CD4-positive, alpha-beta T cell (primary cell): ENCODE measurements at places on chromosomes 4 and X.

DNA sequence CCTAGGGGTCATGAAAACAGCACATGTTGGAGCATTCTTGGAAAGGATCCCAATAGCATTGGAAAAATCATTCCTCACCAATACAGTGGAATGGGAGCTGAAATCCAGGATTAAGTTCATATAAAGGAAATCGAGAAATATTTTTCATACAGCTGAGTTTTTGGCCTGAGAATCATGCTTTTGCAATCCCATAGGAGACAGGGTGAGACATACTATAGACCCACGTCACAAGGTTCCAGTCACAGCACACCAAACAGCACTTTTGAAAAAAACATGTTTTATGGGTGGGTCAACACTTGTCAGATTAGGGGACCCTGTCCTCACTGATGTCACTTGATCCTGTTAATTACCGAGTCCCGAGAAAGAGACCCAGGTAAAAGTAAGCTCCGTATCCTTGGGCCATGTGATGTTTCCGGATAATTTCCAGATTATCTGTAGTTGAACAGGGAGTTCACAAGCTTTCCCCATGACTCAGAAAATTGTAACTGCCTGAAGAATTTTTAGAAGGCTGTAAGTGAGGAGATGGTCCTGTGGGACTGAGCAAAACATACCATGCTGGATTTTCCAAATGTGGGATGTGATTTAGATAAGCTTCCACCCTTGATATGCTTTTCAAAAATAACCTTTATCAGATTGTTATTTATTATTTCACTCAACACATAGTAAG lies 80.9 kb upstream of the TLR3 start:
- DNase-seq: no peak

DNA sequence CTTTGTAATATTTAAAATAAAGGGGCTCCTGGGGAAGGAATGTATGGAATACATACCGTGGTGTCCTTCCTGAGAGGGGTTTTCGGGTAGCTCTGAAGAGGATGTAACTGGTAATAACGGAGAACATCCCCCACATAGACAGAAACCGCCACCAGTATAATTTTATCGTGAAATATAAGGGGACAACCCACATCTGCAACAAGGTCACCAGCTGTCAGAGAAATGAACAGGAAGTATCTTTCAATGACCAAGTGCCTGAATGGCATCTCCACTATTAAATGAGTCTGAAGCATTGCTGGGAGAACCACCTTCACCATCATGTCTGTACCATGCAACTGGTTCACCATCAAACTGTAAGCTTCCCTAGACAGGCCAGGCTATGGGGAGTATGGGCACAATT lies 31.7 kb downstream of the RNF175 start:
- DNase-seq: no peak

- DNase-seq: no peak
Measured at GRCh38 chr4:123950530-123950929, 553.9 kb downstream of the SPRY1 start.

DNA sequence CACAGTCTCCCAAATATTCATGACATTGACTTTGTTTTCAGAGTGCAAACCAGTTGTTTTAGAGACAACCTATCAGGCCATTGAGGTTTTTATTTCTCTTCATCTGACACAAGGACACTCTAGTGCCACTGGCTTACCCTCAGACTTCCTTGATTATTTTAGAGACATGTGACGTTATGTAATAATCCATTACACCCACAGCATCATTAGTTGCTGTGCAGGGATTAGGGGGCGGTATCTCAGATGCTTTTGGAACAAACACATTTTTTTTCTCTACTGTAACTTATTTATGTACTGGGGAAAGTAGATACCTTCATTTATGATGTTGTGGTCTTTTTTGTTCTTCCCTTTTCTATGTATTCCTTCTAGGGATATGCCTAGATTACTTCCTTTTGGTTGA lies 2293.1 kb downstream of the PCDH7 start:
- DNase-seq: no peak

- no peak for DNase-seq
Measured at GRCh38 chr4:164193676-164194075, 560.3 kb upstream of the SMIM31 start.

DNA sequence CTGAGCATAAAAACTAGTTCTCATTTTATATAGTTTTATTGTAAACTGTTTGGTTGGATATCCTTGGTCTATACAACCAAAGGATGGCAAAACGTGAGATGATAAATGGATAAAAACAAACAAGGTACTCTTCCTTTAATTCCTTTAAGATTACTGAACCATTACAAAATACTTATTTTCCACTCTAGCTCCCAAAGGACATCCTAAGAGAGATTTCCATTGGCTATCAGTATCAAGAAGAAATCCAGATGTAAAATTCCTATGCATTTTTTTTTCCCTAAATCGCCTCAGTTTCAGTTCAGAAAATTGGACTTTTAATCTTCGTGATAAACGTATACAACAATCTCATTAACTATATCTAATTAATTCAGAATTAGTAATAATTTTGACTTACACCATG lies 2.3 kb downstream of the FBXL5 start:
- DNase-seq: no peak

DNA sequence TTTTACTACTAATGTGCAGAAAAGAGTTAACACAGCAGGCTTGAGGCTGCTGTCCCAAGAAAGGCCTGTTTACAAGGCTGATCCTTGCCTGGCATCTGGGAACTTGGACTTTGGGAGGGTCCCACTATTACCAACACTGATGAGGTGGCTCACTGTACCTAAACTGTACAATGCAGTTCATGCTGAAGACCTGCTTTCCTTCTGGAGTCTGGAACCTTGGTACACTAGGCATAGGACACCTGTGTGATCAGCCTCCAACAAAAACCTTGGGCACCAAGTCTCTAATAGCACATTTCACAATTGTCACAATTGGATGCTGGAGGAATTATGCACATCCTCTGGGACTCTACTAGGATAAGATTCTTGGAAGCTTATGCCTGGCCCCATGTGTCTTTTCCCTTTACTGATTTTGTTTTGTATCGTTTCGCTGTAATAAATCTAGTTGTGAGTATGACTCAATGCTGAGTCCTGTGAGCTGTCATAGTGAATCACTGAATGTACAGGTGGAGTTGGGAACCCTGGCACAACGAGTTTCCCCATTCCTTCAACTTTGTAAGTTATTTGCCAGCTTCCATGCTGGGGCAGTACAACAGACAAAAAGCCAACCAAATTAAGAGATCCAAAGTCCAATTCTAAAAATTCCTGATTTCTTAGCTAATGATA lies 45.9 kb downstream of the TEC start:
- DNase-seq: no peak

- no peak for DNase-seq
Measured at GRCh38 chr4:79042079-79042674, 102.9 kb upstream of the PAQR3 start.

DNA sequence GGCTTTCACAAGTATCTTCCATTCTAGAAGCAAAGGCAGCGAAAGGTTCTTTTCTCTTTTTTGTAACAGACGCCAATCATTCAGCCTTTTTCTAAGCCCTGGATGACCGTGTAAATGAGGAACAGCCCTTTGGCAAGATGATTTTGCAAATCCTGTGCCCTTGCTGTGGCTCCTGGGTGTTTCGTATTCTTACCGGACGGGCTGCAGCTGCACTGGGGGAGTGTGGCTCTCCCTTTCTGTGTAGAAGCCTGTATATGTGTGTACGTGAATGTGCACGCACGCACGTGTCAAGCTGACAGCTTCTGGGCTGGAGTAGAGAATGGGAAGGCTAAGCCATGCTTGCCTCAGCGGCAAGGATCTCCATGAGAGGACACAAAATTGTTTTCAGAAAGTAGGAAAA lies 8.2 kb downstream of the GRPEL1 start:
- DNase-seq: no peak

- no peak for DNase-seq
Measured at GRCh38 chr4:123215536-123215935, 181.1 kb upstream of the SPRY1 start.

DNA sequence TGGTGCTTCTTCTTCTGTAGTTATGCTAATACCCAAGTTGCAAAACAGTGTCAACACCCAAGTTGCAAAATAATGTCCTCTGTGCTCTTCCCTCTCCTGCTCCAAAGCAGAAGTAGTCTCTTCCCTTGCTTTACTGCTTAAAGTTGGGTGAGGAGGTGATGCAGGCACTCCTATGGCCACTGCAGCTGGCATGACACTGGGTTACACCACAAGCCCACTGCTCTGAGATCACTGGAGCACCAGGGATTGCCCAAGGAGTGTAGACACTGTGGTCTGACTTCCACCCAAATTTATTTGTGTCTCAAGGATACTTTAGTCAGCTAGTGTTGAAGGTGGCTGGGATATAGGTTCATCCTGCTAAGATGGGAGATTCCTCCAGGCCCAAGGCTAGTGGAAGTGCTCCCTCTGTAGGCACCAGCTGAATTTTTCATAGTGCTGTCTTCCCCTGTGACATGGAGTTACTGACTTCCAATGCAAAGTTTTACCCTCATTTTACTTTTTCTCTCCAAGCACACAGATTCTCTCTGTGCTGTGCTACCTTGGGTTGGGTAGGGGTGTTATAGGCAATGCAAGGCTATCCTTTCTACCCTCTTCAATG lies 196.2 kb upstream of the TENT5D start:
- no peak for DNase-seq

- DNase-seq: no peak
Measured at GRCh38 chr4:126736133-126736518, 896.6 kb upstream of the INTU start.

DNA sequence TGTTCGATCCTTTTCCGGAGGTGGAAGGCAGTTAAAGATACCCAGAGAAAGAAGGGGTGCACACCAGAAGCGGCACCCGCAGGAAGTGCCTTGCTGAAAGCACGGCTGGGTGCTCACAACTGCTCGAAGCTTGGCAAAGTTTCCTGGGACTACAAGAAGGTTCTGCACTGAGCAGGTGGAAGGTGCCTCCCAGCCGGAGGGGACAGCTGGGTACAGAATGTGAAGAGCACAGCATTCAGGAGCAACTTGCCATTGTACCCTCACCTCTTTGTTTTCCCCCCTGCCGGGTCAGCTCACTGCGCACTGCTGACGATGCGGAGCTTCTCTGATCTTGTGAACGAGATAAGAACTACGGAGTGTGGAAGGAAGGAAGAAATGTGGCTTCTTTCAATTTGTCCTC lies 289.2 kb downstream of the FBXW7 start:
- no peak for DNase-seq

GRCh38 chr4:83150653-83151330 lies 36.3 kb upstream of the PLAC8 start:
- no peak for DNase-seq

GRCh38 chrX:97159916-97160800 lies 276.4 kb downstream of the RPA4 start:
- DNase-seq: peak; percentile 0

GRCh38 chrX:13923289-13923688 lies 106.4 kb upstream of the GPM6B start:
- no peak for DNase-seq

GRCh38 chrX:103629318-103630170 lies 769 bp downstream of the TCEAL1 start:
- no peak for DNase-seq
